Sciatic nerve (tissue), 2 donors: ENCODE measurements at places on chromosomes 7 and 10.

DNA sequence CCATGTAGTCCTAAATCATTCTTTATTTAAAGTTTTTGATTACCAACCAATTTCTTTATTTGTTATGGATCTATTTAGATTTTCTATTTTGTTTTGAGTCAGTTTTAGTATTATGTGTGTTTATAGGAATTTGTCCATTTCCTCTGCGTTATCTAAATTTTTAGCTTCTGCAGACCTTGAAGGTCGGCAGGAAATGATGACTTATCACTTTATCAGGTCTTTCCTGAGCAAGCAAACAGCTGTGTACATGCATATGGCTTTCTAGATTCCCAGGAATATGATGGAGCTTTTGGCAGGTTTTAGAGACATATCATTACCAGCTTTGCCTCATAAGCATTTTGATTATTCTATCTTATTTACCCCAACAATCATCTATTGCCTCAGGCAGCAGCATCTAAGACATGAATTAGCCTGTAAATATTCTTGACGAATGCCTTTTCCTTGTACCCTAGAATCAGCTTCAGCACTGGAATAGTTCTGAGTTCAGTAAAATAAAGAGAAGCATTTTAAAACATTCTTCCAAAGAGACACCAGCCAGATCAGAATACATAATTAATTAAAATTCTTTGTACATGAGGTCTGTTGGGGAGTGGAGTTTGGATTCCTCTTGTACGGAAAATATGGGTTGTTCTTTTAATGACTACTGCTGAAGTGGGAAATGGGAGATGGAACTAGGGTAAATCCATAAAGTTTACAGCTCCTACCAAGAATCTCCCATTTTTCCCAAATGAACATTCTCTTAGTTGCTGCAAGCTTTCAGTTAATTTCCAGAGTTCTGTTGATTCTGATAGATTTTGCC is 408.8 kb upstream of the SEMA3C start:
- no peak for DNase-seq

GRCh38 chr10:124429576-124429975 is 10.9 kb upstream of the OAT start:
- DNase-seq: no peak

DNA sequence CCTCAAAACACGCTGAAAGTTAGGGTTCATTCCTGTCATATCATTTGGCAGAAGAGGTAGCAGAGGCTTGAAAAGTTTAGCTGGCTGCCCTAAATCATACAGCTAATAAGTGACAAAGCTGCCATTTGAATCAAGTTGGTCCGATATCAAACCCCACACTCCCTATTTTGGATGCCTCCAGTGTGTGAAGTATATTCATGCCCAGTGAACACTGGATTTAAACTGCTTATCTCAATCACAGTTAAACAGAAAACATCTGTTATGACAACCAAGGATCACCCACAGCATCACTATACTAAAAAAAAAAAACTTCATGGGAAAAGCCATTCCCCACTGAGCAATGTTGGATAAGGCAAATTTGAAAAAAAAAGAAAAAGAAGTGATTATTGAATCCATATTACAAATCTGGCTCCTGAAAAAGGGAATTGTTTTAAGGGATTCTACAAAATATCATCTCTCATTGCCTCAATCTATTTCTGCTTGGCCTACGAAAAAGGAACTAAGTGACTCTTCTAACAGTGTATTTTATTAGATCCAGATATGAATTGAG is 48.3 kb downstream of the ABCB1 start:
- DNase-seq: no peak

DNA sequence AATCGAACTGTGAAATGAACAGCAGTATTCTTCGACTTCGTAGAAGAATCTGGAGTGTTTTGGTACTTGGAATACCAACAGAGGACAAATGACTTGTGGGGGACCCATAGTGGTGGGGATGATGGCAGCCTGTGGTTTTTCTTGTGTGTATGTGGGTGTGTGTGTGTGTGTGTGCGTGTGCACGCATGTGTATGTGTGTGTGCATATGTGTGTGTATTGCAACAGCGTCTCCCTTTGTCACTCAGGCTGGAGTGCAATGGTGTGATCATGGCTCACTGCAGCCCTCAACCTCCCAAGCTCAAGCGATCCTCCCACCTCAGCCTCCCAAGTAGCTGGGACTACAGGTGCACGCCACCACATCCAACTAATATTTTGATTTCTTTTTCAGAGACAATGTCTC is 9.4 kb upstream of the YWHAG start:
- no peak for DNase-seq

GRCh38 chr10:77834943-77835668 is 91.4 kb downstream of the DLG5 start:
- no peak for DNase-seq

GRCh38 chr7:137453356-137453755 is 109.8 kb upstream of the PTN start:
- no peak for DNase-seq

DNA sequence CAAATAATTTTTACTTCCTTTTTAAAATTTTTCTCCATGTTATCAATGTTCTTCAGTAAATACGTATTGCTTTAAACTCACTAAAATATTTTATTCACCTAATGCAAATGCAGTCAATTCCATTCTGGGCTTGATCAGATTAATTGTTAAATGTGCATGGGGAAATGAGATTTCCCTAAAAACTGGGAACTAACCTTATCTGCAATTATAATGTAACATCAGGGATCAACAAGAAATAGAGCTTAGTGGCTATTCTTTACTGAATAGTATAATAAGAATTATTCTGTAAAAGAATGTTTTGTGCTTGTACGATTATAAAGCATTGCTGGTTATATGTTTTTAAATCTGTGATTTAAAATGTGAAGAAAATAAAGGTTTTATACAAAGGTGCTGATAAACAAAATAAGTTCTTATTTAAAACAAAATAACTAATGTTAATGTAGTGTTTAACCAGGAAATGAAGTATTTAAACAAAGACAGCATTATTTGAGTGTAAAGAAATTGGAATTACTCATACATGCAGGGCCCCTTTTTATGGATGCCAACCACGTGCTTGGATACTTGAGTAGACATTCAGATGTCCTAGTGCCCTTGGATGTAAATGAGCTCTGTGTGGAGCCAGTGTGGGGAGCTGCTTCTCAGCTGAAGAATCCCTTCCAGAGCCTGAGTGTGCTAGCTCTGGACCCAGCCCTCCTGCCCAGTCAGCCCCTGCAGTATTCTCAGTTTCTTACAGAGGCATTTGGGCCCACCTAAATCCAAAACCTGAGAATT is 84.2 kb downstream of the REEP3 start:
- no peak for DNase-seq

GRCh38 chr10:132308587-132309470 is 1.1 kb upstream of the STK32C start:
- DNase-seq: peak; percentile 72

GRCh38 chr10:5293691-5294550 is 70.8 kb upstream of the UCN3 start:
- DNase-seq: peak; percentile 69

DNA sequence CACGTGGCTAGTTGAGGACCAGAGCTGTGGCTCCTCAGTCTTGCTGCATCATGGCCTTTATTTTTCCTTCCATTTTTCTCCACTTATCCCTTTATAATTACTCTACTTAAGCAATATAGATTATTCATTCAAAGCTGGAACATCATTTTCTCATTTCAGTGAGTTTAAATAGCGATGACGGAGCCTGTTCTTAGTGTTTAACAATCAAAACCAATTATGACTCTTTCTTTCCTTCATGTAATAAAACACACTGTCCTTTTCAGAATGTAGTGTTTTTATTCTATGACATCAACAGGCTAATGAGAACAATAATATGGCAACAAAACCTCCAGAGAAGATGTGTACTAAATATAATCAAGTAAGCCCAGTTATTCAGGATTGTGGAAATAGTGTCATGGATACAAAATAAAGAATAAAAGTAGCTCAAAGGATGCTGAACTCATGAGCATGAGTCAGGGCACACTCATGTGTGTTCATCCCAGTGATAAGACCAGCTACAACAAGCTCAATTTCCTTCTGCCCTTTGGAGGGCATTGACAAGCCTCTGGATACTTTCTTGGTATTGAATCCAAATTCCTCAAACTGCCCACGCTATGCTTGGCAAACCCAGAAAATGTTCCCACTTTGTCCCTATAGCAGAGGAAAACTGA is 188.4 kb downstream of the CYP26A1 start:
- DNase-seq: no peak

DNA sequence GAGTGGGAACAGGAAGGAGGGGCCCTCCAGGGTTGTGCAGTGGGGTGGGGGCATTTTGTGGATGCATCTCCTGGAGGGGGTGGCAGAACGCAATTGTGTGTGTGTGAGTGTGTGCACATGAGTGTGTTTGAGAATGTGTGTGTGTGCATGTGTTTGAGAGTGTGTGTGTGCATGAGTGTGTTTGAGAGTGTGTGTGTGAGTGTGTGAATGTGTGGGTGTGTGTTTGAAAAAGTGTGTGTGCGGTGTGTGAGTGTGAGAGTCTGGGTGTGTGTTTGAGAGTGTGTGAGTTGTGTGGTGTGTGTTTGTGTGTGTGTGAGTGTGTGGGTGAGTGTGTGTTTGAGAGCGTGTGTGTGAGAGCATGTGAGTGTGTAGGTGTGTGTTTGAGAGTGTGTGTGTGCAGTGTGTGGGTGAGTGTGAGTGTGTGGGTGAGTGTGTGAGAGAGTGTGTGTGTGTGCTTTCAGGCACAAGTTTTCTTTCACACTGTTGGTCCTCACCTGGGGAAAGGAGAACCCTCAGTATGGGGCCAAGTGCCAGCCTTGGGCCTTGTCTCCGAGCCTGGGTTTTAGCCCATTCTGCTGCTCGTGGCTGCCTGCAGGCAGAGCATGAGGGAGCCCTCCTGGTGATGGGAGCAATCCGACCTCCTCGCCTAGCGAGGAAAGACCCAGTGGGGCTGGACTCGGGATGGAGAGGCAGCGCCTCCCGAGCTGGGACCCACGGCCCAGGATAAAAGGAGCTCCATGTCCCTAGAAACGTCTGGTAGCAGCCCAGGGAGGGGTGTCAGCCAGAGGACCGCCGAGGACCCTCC is 35.6 kb downstream of the CDH23 start:
- peak; percentile 42 for DNase-seq
